Activated CD4-positive, alpha-beta T cell treated with anti-CD3 and anti-CD28 coated beads for 1 hour (primary cell): ENCODE measurements at places on chromosomes 12 and 14.

DNA sequence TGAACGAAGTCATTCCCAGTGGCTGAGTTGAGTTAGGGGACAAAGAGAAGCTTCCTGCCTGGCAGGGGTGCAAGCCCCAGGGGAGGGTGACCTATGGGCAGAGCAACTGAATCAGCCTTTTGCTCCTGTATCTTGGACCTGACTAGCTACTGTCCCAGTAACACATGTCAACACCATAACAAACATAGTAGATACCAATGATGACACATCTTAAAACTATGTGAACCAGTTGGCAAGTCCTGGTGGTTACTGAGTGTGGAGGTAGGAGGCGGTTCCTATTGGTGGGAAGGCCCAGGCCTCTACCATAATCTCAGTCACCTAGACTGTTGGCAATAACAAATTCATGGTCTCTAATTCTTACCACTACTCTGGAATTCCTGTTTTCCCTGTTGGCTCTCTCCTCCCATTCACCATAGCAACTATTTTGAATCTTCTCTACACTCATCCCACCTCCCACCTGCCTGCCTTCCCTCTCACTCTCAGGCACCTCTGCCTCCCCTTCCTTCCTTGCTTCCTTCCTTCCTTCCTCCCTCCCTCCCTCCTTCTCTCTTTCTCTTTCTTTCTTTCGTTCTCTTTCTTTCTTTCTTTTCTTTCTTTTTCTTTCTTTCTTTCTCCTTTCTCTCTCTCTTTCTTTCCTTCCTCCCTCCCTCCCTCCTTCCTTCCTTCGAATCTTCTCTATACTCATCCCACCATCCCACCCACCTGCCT is 8.1 kb upstream of the P2RX7 start:
- no peak for DNase-seq

DNA sequence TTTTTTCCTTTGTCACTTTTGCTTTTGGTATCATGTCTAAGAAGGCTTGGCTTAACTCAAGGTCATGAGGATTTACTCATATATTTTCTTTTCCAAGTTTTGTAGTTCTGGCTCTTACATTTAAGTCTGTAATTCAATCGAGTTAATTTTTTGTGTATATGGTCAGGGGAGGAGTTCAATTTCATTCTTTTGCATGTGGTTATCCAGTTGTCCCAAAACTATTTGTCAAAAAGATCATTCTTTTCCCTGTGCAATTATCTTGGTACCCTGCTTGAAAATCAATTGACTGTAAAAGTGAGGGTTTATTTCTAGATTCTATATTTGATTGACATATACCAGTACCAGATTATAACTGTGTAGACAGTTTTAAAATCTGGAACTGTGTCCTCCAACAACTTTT is 10.2 kb downstream of the USP15 start:
- DNase-seq = no peak

GRCh38 chr12:47838286-47838931 is 18.7 kb upstream of the HDAC7 start:
- DNase-seq = no peak

- no peak for DNase-seq
Observed at GRCh38 chr12:116381744-116382685, 104.5 kb upstream of the MED13L start.

DNA sequence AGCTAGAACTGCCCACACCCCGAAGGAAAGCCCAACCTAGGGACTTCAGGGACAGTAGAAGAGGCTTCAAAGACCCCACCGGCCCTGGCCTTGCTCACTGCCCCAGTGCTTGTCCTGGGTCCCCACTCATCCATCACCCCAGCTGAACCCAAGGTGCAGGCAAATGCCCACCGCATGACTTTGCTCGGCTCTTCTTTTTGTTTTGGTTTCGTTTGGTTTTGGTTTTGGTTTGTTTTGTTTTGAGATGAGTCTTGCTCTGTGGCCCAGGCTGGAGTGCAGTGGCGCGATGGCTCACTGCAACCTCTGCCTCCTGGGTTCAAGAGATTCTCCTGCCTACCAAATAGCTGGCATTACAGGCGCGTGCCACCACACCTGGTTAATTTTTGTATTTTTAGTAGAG is 9.0 kb downstream of the CCDC85C start:
- DNase-seq = no peak
